Mucosa of descending colon (tissue), 3 donors: ENCODE measurements at places on chromosomes 5 and 9.

DNA sequence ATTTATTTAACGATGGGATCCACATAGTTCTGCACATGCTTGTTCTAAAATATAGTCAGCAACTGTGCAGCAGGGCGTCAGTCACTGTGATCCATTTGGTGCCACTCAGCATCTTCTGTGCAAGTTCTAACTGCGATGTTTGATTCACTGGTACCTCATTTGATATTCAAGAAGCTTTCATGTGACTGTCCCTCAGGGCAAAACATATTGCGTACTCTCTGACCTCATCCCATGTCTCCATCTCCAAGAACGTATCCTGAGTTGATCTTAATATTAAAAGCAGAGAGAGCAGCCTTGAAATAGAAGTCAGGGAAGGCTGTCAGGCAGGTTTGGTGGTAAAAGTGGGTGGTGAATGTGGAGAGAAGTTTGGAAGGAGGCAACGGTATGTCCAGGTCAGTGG lies 116.5 kb upstream of the ATP10B start:
- no peak for DNase-seq

DNA sequence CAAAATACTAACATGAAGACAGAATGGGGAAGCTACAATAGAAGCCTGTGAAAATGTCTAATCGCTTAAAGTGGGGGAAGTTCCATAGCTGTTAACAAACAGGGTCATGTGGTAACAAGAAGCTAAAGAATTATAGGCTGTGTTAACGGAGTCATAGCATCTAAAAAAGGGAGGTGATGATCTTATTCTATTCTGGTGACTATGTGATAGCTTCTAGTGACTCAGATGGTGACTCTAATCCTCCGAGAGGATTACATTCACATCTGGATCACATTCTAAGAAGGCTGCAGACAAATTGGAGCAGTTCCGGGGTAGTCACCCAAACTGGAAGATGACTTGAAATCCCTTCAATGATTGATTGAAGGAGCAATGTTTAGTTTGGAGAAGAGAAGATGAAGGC lies 142.1 kb downstream of the LIFR start:
- no peak for DNase-seq

- DNase-seq, result no peak
These were observed 17.8 kb upstream of the BHMT start for GRCh38 chr5:79093762-79094161.

GRCh38 chr5:53416144-53416738 lies 64.2 kb upstream of the FST start:
- no peak for DNase-seq
